Activated CD4-positive, alpha-beta T cell treated with anti-CD3 and anti-CD28 coated beads, Interleukin-2, amount 50 U/mL, for 24 hours (primary cell): ENCODE measurements at places on chromosomes 6 and 20.

GRCh38 chr6:144782634-144783033 lies 497.5 kb downstream of the UTRN start:
- DNase-seq, result no peak

DNA sequence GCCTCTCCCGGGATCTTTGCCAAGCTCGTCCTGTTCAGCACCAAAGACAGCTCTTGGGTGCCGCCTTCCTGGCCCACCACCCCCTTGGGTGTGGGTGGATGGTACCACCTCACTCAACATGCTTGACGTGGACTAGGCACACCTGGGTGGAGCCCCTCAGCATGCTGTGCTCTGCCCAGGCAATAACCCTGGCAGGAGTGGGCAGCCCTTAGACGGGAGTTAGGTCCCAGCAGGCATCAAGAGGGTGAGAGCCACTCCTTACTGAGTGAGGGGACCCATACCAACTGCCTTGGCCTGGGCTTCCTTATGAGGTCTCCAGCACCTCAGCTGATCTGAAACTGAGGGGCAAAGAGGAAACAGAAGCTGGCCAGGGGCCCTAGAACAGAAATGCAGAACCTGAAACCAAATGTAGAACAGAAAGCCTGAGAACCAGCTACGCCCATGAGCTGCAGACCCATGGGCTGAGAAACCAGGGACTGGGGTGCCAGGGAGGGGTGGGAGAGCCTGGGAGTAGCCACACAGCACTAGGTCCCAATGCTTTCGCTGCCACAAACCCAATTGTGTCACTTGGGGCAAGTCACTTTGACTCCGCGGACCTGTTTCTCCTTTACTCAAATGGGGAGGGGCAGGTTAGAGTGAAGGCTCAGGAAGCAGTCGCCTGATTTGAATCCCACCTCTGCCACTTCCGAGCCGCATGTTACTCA lies 2.0 kb downstream of the FGD2 start:
- DNase-seq, result no peak

DNA sequence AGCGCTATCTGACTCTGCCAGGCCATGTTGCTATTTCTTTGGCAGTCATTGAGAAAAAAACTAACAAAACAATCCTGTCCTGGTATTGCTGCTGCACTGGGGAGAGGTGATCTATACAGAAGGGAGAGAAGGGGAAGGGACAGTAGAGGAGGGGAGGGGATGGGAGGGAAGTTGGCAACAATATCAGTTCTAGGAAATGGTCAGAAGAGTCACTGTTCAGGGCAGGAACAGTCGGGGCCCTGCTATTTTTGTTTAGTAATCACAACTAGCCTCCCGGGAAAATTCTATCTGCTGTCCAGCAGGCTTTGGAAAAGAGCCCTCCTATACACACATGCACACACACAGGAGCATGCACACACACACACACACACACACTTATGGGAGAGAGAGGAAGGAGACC lies 142.3 kb upstream of the CARMIL1 start:
- no peak for DNase-seq

DNA sequence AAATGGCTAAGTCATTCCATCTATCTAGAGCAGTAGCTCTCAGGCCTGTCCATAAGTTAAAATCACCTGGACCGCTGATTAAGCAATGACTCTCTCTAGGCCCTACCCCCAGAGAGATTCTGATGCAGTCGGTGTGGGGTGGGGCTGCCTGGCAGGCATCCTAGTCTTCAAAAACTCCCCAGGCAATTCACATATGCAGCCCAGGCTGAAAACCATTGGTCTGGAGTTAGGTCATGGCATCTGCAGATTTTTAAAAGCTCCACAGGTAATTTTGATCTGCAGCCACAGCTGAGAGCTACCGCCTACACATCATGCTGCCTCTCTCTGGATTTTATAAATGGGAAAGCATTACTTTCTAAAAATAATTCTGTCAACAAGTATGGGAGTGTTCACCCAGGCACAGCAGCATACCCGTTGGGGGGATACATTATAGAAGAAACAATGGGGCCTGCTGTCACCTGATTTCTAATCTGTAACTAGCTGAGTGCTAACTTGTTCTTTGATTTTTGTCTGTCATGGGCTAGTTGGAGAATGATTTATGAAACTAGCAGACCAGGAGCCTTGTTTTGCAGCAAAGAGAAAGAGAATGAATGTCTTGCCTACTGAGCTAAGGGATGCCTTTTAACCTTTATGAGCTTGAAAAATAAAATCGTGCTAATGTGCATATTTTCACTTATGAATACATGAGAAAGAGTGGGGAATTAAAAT lies 44.1 kb upstream of the ATXN1 start:
- no peak for DNase-seq

DNA sequence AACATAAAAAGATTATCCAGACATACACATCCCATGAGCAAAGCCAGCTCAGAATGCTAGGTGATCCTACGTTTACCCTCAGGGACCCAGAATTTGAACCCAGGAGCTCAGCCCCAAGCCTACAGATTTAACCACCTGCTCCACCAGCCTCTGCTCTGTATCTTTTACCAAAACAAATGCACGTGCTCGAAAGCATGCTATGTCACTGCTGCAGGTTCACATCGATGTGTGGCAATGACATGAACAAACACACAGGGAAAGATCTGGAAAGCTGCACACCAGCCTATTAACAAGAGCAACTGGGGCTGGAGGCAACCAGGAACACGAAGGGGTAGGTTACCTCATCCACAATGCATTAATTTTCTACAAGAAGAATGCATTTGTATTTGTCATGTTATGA lies 32.1 kb downstream of the PREX1 start:
- DNase-seq, result no peak

DNA sequence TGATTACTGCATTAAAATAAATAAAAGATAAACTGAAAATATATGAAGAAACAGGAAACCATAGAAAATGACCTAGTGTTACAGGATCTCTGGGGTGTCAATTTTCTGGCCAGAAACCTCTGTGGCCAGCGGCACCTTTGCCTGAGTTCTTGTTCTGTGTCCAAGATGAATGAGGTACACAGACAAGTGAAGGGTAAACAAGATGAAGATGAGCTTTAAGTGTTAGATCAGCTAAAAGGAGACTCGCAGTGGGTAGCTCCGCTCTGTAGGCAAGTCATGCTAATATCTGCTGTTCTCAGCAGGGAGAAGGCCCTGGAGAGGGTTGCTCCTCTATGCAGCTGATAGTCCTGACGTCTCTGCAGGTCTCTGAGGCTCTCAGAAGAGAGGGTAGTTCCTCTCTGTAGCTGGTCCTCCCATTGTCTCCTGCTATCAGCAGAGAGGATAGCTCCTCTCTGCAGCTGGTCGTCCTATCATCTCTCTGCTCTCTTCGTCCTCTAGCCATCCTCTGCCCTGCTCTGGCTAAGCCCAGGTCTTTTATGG lies 35.9 kb upstream of the TBC1D22B start:
- DNase-seq, result no peak

DNA sequence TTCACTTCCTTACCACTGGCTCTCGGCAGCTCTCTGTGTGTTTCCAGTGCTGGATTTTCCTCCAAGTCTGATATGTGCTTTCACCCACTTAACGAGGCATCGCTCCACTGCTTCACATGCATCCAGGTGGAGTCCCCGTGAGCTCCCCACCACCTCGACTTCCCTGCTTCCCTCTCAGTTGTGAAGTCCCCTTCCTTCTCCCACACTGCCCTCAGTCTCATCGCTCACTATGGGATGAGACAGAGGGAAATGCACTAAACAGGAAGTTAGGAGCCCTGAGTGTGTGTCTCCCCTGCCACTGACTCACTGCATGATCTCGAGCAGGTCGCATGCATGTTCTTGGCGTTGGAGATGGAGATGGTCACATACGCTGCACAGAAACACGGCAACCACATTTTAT lies 84.0 kb downstream of the MTHFD1L start:
- DNase-seq, result no peak

GRCh38 chr20:54929191-54929590 lies 453.8 kb downstream of the DOK5 start:
- no peak for DNase-seq
